ENCODE measurements at places on chromosomes 1 and 21.

DNA sequence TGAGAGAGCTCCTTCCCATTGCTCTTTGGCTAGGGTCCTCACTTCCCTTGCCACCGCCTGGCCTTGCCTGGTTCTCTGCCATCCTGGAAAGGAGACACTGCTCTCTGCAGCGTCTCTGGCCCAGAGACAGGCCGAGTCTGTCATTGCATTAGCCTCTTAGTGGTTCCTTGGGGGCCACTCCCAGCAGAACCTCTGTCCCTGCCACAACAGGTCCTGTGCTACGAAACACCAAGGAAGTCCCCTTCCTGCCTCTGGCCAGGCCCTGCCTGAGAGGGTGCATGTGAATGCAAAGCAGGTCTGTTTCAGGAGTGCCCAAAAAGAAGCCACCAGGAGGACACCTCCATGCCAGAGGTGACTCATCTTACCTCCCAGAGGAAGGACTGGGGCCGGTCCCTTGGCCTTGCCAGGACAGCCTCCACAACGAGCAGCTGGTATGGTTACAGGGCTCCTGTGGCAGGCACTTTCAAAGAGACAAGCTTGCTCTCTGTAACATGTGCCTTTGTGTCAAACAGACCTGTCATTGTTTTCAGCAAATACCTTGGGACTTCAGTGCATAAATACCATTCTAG is 59.6 kb downstream of the VPS26C start:
- no peak for DNase-seq

- DNase-seq = no peak
Observed at GRCh38 chr1:222950892-222951291, 136.1 kb downstream of the DISP1 start.

- DNase-seq = no peak
Observed at GRCh38 chr1:54096877-54097240, 43.5 kb downstream of the TCEANC2 start.

GRCh38 chr1:115748401-115749150 is 19.9 kb downstream of the CASQ2 start:
- no peak for DNase-seq

DNA sequence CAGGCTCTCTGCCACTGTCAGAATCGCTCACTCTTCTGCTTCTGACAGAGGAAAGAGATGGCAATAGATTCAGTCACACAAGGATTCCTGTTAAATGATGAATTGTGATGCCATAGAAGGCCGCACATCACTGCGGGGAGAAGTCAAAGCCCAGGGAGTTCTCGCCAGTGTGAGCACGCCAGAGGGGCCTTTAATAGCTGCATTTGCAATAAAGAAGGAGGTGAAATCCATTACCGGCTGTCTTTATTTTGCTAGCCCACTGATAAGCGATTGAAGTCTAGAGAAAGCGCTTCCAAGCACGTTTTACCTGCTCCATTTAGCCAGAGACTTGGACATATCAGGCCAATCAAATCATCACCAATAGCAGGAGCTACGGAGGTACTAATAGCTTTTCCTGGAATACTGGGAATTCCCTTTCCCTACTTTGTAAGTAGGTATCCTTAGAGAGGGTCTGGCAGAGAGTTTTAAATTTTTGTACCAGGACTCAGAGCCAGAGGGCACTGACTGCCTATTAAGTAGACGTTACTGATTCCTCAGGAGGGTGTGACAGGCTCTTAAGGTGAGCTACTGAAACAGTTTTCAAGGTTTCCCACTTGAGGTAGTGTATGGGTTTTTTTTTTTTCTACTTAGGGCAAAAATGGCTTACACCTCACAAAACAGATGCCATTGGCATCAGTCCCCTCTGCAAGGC is 10.2 kb upstream of the TARBP1 start:
- no peak for DNase-seq

DNA sequence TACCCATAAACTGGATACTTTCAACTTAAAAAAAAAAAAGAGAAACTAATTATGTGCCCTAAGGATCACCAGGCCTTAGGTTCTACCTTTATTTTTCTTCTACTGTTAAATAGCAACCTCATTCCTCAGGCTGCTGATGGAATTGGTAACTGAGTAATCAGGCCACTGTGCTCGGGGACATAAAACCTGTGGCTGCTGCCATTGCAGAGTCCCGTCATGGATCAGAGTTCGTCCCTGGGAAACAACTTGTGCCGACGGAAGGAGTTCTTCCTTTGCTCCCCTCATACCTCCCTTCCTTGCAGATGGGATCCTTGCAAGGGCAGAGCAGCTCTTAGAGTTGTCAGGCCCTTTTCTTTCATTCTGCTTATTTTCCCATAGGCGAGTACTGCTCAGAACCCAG is 123.6 kb downstream of the PBX1 start:
- no peak for DNase-seq

DNA sequence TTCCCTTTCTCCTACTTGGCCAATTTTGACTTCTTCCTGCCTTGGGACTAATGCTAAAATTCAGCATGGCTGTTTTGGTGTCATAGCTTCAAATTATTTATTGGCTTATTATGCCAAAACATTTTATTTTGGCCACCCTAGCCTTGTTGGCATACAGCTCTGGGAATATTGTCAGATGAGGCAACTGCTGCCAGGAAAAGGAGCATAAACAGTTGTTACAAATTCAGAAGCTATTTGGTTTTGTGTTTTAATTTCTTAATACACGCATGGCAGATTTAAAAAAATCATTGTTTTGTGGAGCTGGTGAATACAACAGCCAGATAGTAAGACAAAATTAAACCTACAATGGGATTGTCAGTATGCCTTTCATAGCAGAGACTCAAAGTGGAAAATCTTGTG is 66.8 kb upstream of the BCL10 start:
- no peak for DNase-seq

DNA sequence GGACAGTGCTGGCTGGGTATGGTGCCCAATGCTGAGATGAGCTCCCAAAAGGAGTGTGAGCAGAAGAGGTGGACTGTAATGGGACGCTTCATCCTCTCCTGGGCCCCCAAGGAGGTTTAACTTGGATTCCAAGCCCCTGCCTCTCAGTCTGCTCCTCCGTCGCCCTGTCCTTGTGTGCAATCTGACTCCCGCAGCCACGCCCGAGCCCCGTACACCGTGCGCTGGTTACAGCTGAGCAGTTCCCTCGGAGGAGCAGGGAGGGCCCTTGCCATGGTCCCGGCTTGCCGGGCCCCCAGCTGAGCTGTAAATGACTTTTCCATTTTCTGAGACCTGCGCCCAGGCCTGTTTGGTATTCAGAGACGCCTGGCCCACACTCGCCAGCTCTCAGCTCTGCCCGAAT is 53.7 kb downstream of the PAX7 start:
- DNase-seq = no peak

- no peak for DNase-seq
Observed at GRCh38 chr1:17539118-17539476, 401 bp upstream of the ARHGEF10L start.

GRCh38 chr1:67834246-67834877 is 1.1 kb upstream of the GNG12 start:
- DNase-seq = no peak

- DNase-seq = no peak
Observed at GRCh38 chr1:40303051-40303771, 13.9 kb downstream of the COL9A2 start.
